ENCODE measurements at places on chromosomes 4 and X. TPM values are rescaled to one million over a fixed set of nuclear protein-coding genes. Genes with fewer than 3 reads are reported as not detected.

The NDNF gene
- total RNA-seq = not detected

The ATOH1 gene
- total RNA-seq = not detected

The POU4F2 gene
- total RNA-seq = not detected

The GAK gene
- total RNA-seq = 109 TPM

The CPZ gene
- not detected for total RNA-seq

The TLR2 gene
- 1.4 TPM for total RNA-seq

The UGT2A1 gene
- total RNA-seq = not detected

The RBM3 gene
- 477 TPM for total RNA-seq

The CT47B1 gene
- total RNA-seq = not detected

The CFP gene
- total RNA-seq = 1.9 TPM

The MAMLD1 gene
- total RNA-seq = 5.7 TPM

The GLRB gene
- 6.2 TPM for total RNA-seq

The ZNF718 gene
- 12.1 TPM for total RNA-seq

The TMSB15B gene
- total RNA-seq = 18.9 TPM

The SSX1 gene
- not detected for total RNA-seq

The ALB gene
- not detected for total RNA-seq

The ETDB gene
- total RNA-seq = not detected

The MSANTD1 gene
- total RNA-seq = 0.88 TPM

Data from endothelial cell of umbilical vein (primary cell).